ENCODE measurements at places on chromosomes 12 and 14. TPM values are rescaled to one million over a fixed set of nuclear protein-coding genes. Genes with fewer than 3 reads are reported as not detected.

CFAP73 gene
- total RNA-seq: 6.9 TPM

KRT80 gene
- total RNA-seq: 10.3 TPM

DNA sequence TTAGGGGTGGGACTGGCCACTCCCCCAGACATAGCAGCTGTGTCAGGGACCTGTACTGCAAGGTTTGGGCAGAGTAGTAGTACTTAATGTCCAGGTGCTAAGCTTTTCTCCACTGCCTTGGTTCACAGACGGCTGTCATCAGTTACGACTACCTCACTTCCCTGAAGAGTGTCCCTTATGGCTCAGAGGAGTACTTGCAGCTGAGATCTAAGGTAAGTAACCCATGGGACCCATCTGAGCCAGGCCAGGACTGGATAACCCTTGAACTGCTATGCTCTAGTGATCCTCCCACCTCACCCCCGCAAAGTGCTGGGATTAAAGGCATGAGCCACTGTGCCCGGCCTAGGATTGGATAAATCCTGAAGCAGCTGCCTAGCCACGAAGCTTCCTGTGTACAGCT is 22.4 kb downstream of the ADCK1 start:
- DNase-seq: no peak

DNA sequence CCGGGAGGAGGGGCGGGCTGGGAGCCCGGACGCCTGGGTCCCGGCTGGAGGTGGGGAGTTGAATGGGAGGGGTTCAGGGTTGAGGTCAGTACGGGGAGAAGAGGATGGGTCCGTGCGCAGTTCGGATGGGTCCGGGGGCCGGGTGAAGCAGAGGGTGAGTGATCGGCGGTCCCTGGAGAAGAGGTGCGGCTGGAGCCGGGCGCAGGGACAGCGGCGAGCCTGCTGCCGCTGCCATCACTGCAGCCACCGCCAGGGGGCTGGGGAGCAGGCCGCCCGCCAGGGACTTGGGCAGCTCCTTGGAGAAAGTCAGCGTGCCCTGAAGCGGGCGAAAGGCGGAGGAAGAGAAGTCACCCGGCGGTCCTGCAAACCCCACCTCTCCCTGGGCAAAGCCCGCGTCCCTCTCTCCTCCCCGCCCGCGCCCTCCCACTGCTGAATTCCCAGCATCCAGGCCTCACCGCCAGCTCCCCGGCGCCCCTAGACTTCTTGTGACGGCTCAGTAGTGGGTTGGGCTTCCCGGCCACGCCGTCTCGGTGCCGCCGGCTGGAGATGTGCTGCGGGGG is 6.0 kb upstream of the GPR84 start:
- DNase-seq: peak; percentile 88

GRCh38 chr12:42469355-42470175 is 120.0 kb downstream of the PRICKLE1 start:
- DNase-seq: no peak

DNA sequence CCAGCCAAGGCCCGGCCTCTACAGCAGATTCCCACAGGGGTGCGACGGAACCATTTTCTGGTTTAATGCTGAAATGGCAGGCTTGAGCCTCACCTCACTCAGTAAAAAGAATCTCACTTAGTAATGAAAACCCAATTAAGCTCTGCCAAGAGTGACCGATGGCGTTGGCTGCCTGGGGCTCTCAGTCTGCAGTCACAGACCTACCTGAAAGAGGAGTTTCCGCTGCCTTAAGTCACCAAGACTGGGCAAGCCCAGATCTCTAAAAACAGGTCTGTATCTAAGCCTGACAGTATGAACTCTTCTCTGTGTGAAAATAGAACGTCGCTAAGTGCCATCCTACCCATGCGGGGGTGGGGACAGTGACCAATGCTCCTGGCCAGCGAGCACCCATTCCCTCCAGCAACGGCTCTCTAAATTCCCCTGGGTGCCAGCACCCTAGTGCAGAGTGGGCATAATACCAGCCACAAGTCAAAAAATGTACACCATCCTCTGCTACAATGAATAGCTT is 107.3 kb downstream of the FOXN3 start:
- DNase-seq: no peak

DNA sequence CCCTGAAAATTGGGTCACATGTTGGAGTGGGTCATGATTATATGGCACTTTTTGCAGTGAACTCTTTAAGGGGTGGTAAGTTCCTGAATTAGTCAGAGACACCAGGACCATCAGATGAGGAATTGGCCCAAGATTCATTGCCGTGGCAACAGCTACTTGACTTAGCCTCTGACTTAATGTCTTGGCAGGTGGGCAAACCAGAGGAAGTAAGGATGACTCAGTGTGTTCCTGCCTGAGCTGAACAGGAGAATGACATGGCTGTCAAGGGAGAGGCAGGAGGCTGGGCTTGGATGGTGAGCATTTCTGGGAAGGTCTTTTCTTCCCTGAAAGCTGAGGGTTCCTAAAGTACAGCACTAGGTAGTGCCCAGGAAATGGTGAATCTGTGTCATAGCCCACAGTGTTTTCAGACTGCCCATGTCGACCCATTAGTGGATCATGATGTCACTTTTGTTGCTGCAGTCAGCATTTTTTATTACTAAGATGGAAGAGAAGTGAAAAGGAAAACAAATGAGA is 170.1 kb upstream of the PWP1 start:
- peak; percentile 46 for DNase-seq

DNA sequence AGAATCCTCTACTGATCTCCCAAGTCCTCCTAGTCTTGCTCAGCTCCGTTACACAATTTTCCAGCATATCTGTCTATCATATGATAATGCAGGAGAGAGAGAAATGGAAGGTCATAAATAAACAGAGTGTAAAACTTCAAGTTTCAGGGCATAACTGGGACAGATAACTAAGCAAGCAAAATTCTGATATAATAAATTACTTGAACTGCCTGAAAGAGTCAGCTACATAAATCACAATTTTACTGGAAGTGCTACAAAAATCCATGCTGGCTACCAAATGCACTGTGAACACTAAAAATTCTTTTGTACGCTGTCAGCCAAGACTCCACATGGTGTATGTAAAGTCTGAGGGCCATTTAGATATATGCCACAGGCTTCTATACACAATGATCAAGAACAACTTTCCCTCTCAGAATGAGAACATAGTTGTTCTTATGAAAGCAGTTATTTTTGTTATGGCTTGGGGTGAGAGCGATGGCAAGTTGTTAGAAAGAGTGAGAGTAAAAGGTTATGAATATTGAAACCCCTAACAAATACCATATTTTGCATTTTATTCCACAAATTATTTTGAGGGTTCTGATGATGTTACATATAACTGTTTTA is 41.1 kb downstream of the GRIP1 start:
- no peak for DNase-seq

DNA sequence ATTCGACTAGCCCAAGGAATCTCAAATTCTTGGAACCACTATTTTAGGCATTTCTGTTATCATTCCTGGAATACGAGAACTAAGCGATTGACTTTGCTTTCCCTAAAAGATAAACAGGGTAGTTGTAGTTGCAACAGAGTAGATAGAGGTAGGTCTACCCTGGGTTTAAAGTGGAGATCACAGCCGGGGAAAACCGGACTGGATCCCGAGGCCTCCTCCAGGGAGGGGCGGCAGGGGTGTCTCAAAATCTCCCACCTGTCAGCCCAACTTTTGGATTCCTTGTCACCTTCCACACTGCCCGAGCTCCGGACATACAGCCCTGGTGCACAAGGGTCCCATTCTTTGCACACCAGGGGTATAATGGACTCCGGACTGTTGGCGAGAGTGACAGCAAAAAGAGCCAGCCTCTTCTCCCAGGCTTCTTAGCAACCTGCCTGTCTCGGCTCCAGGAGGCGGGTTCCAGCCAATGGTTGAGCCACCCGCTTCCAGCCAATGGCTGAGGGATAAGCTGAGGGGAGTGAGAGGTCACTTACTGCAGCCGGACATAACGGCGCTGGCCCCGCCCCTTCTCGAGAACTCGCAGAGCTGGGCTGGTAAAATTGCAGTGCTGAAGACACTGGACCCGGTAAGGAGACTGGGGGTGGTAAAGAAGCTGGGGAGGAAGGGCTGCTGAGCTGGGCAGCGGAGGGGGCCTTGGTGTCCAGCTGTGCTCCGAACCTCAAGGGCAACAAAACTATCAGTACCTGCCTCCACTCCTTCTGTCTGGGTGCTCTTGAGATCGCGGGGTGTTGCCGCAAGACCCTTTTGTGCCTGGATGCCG is at the start of gene SUOX:
Gene SUOX, plus strand, starts transcription at position 562 of the 820 bp plus-strand sequence. CDS start 4,946 bp downstream, outside the sequence.
- peak; percentile 98 for DNase-seq

DNA sequence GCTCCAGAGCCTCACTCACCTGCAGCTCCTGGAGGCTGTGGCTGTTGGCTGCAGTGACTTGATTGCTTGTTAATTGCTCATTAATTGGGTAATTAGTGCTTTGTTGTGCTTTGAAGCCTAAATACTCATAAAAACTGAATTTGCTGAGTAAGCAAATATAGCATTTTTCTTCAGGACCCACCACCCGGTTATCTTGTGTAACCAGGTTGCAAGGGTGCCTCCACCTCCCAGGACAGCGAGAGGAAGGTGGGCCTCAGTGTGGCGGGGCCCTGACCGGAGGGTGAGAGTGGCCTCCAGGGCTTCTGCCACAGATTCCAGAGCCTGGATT is 48.7 kb downstream of the FBRSL1 start:
- DNase-seq: no peak

GRCh38 chr12:8662593-8662992 is at the start of gene MFAP5:
Gene MFAP5, minus strand, starts transcription at chr12:8662826. Its CDS starts 722 bp downstream, at chr12:8662104.
- DNase-seq: peak; percentile 12

DNA sequence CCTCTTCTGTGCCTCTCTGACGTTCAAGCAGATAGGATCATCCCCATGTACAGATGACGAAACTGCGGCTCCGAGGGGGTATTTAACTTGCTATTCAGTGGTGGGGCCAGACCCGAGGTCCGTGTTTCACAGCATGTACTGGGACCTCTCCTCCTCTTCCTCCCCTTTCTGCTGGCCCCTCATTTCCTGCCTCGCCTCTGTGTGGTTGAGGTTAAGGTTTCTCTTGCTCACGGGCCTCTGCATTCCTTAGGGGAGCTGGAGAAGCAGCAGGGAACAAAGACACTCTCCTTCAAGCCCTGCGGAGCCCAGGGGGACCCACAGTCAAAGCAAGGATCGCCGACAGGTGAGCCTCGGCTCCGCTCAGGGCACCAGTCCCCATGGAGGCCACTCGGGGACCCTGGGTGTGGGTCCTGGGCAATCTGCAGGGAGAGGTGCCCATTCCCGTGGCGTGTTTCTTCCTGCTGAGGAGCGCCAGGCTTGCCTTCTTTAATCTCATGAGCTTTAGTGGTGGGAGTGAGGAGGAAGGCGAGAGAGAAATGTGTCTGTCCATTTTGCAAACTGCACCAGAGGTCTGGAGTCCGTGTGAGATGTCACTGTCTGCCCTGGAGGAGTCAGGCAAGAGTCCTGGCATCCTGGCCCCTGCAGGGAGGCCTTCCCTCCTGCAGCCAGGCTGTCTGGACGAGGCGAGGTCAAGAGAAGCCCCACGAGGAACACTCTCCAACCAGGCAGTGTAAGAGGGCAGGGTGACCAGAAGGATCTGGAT is 45.0 kb downstream of the SLC6A12 start:
- peak; percentile 41 for DNase-seq

DNA sequence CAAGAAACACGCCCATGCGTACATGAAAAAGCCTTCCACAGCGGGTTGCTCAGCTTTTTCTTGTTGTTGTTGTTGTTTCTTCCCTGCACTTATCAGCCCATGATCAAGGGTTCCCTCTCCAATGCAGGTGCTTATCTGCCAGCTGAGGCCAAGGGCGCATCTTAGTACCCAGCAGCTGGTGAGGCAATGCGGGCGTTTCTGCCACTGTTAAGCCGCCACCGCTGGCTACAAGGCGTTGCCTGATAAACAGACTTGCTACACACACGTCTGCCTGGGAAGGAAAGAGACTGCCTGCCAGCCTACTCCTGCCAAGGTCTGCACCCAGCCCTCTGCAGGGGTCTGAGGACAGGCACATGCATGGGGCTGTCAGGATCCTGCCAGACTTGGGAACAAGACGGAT is 345.9 kb downstream of the BCL11B start:
- DNase-seq: peak; percentile 63

DNA sequence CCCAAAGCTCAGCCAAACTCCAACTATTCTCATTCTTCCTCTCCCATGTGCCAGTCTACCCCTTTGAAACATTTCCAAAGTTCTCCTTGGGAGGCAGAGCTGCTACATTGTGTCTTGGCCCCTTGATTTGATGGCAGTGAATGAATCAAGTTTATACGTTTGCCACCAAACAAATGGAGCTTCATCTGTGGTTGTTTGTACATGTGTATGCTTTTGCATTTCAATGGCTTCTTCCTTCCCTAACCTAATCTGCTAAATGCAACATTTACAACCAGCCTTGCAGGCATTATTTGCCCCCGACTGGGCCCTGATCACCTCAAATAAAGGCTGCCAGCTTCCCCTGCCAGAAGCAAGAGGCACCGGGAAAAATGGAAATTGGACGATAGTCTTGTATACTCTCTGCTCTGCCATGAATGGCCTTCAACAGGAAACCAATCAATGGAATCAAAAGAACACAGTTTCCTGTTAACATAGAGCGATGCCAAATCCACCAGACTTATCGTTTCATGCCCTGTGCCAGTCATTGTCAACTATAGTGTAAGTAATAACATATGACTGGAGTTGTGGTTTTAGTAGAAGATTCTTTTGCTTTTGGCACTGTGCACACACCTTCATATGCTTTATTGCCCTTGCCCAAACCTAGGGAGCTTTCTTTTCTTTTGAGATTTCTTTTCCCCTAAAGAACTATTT is 97.8 kb downstream of the TMEM30B start:
- DNase-seq: no peak

DNA sequence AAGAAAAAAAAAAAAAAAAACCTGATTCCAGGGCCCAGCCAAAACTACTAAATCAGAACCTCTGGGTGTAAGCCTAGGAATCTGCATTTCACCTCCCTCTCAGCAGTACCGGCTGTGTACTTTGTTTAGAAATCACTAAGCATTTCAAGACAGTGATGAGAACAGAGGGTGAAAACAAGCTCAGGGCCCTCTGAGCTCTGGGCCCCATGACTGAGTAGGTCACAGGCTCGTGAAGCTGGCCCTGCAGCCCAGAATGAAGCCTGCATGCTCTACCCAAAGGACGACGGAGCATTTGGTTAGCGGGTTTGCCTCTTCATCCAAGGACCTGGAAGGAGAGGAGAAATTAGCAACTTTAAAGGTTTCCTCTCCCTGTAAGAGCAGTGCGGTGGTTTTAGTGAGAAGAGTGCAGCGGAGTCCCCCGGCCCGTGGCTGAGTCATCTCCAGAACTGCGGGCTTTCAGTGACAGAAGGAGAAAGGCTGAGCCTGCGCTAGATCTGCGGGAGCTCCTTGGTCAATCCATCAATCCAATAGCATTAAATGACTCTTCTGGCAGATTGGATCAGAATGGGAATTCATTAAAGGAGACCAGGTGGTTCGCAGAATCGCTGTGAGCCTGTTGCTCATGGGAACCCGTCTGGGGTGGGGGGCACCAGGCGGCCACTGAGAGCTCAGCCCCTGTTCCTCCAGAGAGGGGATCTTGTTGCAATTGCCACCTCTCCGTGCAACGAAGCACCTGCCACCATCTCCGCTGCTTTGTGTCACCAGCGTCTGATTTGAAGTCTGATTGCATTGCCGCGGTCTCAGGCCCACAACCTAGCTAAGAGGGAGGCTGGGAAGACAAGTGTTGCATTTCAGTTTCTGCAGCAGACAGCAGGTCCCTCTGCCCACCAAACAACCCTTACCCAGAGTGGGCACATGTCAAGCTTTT is 7.3 kb downstream of the IL31 start:
- DNase-seq: no peak
